Thymus (tissue), 14 donors: ENCODE measurements at places on chromosomes 13 and 19. TPM values are rescaled to one million over a fixed set of nuclear protein-coding genes. Genes with fewer than 3 reads are reported as not detected.

The ZNF700 gene
- total RNA-seq = 13.6 TPM

DNA sequence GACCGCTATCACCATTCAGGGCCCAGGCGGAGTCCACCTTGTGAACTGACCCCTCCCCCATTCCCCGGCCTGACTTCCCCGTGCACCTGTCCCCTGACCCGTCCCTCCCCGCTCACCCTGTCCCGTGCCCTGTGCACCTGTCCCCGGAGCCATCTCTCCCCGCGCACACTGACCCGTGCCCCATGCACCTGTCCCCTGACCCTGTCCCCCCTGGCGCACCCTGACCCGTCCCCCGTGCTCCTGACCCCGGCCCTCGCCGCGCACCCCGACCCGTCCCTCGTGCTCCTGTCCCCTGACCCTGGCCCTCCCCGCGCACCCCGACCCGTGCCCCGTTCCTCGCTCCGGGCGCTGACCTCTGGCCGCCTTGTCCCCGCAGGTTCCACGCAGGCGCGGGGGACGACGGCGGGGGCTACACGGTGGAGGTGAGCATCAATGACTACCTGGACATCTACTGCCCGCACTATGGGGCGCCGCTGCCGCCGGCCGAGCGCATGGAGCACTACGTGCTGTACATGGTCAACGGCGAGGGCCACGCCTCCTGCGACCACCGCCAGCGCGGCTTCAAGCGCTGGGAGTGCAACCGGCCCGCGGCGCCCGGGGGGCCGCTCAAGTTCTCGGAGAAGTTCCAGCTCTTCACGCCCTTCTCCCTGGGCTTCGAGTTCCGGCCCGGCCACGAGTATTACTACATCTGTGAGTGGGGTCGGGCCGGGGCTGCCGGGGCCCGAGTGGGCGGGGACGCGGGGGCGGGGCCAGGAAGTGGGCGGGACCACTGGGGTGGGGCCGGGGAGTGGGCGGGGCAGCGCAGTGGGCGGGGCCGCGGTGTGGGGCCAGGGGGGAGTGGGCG lies 9.7 kb downstream of the EFNA2 start:
- DNase-seq = no peak
- H3K27me3 ChIP-seq = peaks cover 20% of the 10 kb centered on the region
- no peak overlapping the region for H3K4me3 ChIP-seq
- H3K36me3 ChIP-seq = no peaks in the 10 kb centered on the region
- H3K4me1 ChIP-seq = no peaks in the 10 kb centered on the region

DNA sequence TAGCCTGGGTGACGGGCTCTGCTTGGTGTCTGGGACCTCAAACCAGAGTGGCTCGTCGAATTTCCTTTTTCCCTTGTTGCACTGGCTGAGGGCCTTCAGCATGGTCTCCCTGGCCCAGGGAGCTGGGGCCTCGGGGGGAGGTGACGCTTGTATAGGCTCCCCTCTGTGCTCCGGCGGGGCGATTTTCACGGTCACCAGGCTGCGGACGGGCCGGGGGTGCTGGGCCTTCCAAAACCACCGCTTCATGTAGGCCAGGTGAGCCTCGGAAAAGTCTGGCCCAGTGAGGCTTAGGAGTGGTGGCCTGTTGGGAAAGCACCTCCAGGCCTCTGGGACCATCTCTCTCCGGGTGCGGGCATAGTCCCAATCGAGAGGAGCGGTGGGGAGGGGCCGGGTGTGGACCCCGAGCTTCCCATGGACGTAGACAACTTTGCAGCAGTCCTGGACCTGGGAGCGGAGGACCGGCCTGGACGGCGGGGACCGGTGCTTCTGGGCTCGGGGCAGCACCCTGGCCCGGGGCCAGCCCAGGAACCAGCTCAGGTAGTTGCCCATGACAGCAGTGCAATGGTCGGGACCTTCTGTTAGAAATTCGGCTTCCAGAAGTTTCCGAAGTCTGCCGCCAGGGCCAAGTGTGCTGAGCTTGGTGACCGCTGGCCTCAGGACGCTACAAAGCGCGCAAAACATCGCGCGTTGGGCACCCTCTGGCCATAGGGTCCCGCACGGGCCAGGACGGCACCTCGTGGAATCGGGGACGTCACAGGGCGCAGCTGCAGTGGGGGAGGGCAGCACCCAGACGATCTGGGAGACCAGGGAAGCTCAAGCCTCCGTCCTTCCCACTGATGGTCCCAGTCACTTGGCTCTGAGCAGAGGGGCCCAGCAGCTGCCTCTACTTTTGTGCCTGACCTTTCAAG lies 41.6 kb upstream of the MTUS2 start:
- DNase-seq = no peak
- H3K27ac ChIP-seq = no peak overlapping the region
- no peak overlapping the region for H3K4me3 ChIP-seq
- no peaks in the 10 kb centered on the region for H3K4me1 ChIP-seq
- H3K36me3 ChIP-seq = no peaks in the 10 kb centered on the region
- no peaks in the 10 kb centered on the region for H3K27me3 ChIP-seq

- no peak overlapping the region for H3K4me3 ChIP-seq
- H3K4me1 ChIP-seq = peaks cover 7% of the 10 kb centered on the region
These were observed 295.6 kb downstream of the SHISA2 start for GRCh38 chr13:25756251-25756650.

DNA sequence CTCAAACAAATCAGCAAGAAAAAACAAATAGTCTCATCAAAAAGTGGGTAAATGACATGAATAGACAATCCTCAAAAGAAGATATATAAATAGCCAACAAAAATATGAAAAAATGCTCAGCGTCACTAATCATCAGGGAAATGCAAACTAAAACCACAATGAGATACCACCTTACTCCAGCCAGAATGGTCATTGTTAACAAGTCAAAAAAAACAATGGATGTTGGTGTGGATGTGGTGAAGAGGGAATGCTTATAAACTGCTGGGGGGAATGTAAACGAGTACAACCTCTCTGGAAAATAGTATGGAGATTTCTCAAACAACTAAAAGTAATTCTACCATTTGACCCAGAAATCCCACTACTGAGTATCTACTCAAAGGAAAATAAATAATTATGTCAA lies 239.2 kb upstream of the RFC3 start:
- H3K36me3 ChIP-seq = no peaks in the 10 kb centered on the region
- DNase-seq = no peak
- H3K27me3 ChIP-seq = no peaks in the 10 kb centered on the region
- H3K27ac ChIP-seq = no peak overlapping the region
- H3K4me1 ChIP-seq = no peaks in the 10 kb centered on the region
- no peak overlapping the region for H3K4me3 ChIP-seq

The FAM216B gene
- total RNA-seq = 0.05 TPM

DNA sequence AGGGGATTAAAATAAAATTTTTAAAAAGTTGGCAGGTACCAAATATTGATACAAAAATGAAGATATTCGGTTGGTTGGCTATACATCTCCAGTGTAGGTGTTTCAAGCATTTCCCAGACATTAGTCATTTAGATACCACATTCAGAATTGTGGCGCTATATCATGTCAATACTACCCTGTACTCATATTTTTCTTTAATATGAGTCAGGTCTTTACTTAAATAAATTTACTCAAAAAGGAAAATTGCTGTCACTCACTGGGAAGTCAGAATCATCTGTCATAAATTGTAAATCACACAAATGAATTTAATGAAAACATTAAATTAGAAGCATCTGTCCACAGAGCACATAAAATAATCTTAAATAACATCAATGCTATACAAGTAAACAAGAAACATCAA lies 134.2 kb downstream of the TSHZ3 start:
- no peak overlapping the region for H3K4me3 ChIP-seq
- no peaks in the 10 kb centered on the region for H3K27me3 ChIP-seq
- peaks cover 4% of the 10 kb centered on the region for H3K4me1 ChIP-seq

DNA sequence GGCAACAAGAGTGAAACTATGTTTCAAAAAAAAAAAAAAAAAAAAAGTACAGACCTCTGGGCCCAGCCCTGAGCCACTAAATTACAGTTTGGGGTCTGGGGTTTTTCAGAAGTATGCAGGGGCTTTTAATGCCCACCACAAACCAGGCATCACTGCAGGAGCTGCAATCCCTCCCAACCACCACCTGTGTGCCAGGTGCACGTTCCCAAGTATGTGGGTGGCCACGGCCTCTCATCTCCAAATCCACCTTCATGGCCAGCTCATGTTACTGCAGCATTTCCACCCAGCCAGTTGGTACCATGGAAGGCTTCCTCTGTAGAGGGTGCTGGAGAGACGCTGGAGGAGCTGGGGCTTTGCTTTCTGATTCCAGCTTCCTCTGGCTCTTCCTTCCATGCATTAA lies 26.5 kb downstream of the CEP89 start:
- H3K27me3 ChIP-seq = no peaks in the 10 kb centered on the region
- H3K4me1 ChIP-seq = no peaks in the 10 kb centered on the region
- H3K27ac ChIP-seq = no peak overlapping the region

- peaks cover 3% of the 10 kb centered on the region for H3K36me3 ChIP-seq
- H3K27ac ChIP-seq = no peak overlapping the region
- peaks cover 11% of the 10 kb centered on the region for H3K27me3 ChIP-seq
These were observed 10.5 kb downstream of the PEX11G start for GRCh38 chr19:7478173-7478842.

The PLPPR3 gene
- total RNA-seq = 0.19 TPM

GRCh38 chr13:49616676-49617065 lies 11.6 kb upstream of the ARL11 start:
- H3K4me3 ChIP-seq = no peak overlapping the region
- no peaks in the 10 kb centered on the region for H3K36me3 ChIP-seq
- no peaks in the 10 kb centered on the region for H3K27me3 ChIP-seq

The CCDC70 gene
- not detected for total RNA-seq

- H3K27me3 ChIP-seq = no peaks in the 10 kb centered on the region
- H3K36me3 ChIP-seq = peaks cover 42% of the 10 kb centered on the region
These were observed 19.3 kb downstream of the AP1M1 start for GRCh38 chr19:16216744-16217670.

DNA sequence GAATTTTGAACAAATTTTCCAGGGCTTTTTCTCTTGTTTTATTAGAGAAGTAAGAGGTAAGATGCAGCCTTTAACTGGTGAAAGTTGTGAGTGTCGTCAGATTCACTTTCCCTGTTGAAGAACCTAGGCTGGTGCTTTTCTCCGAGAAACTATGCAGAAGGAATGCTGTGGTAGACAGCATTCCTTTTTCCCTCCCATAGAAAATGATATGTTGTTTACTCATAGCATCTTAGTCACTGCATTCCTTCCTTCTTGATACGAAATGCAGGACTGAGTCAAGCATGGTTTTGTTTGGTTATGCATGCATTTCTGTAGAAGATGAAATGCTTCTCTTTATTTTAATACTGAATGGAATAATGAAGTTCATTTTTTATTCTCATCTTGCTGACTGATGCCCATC lies 3.4 kb downstream of the ITGBL1 start:
- no peak overlapping the region for H3K4me3 ChIP-seq
- peaks cover 16% of the 10 kb centered on the region for H3K27me3 ChIP-seq
- no peak for DNase-seq

DNA sequence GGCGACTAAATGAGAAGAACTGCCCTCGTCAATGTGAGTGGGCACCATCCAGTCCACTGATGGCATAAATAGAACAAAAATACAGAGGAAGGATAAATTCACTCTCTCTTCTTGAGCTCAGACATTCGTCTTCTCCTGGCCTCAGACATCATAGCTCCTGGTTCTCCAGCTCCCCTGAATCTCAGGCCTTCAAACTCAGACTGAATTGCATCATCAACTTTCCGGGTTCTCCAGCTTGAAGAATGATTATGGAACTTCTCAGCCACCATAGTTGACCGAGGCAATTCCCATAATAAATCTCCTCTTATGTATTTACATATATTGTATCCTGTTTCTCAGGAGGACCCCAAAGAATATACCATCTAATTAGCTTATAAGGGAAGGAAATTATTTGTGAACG lies 55.0 kb upstream of the FNDC3A start:
- no peaks in the 10 kb centered on the region for H3K36me3 ChIP-seq
- no peak overlapping the region for H3K27ac ChIP-seq
- H3K4me1 ChIP-seq = no peaks in the 10 kb centered on the region
- no peak for DNase-seq

DNA sequence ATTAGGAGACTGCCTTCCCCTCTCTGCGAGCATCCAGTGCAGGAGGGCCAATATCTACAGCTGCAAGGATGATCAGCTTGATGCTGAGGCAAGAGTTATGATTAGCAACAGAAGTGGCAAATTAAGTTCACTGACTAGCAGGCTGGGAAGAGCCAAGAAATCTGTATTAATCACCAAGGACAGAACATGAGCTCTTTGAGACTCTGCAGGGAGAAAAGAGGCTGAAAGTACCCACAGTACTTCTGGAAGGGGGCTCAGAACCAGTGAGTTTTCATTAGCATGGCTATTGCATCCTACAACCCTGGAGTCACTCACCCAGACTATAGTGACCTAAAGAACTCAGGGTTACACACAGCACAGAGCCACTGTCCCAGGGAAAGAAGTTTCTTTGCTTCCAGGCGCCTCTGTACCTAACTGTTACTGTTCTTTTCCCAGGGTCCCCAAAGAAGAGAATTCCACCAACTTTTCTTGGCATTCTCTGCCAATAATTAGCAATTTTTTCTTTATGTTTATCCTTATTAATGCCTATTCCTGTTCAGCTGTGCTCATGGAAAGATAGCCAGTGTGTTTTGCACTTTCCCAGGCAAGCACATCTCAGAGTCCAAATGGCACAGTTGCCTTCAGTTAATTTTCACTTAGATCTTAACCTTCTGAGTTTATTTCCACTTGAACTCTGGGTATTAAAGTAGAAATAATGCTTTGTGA lies 25.8 kb upstream of the MEDAG start:
- DNase-seq = no peak
- no peak overlapping the region for H3K4me3 ChIP-seq
- H3K36me3 ChIP-seq = no peaks in the 10 kb centered on the region
- no peaks in the 10 kb centered on the region for H3K4me1 ChIP-seq
- H3K27me3 ChIP-seq = no peaks in the 10 kb centered on the region

GRCh38 chr13:108193806-108194205 lies 21.5 kb downstream of the LIG4 start:
- no peaks in the 10 kb centered on the region for H3K27me3 ChIP-seq
- no peaks in the 10 kb centered on the region for H3K4me1 ChIP-seq

GRCh38 chr13:100815476-100816046 lies 141.0 kb upstream of the TMTC4 start:
- H3K27ac ChIP-seq = no peak overlapping the region
- H3K27me3 ChIP-seq = no peaks in the 10 kb centered on the region
- no peaks in the 10 kb centered on the region for H3K36me3 ChIP-seq
- H3K4me1 ChIP-seq = no peaks in the 10 kb centered on the region
- DNase-seq = no peak
- no peak overlapping the region for H3K4me3 ChIP-seq

The NAT14 gene
- total RNA-seq = 116 TPM

GRCh38 chr19:13441810-13442512 lies 64.3 kb downstream of the CACNA1A start:
- peak; percentile 61 for DNase-seq
- no peaks in the 10 kb centered on the region for H3K4me1 ChIP-seq
- no peak overlapping the region for H3K4me3 ChIP-seq
- H3K36me3 ChIP-seq = no peaks in the 10 kb centered on the region
- H3K27me3 ChIP-seq = no peaks in the 10 kb centered on the region
- no peak overlapping the region for H3K27ac ChIP-seq
